GM19239 (cell line): ENCODE measurements at places on chromosomes 1 and 21.

DNA sequence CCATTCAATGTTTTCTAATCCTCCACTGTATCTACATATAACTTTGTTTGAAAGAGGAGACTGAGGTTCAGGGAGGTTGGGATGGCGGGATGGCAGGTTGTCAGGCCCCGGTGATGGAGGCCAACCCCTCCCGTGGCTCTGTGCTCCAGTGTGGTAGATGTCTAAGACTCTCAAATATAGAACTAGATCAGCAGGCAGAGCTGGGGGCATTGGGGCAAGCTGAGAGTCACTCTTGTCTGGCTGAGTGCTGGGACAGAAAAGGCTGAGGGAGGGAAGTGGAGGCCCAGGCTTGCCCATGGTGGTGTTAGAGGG, 1.7 kb downstream of the IL6R start:
- DNase-seq = no peak

GRCh38 chr1:2067393-2067792, 17.2 kb downstream of the PRKCZ start:
- no peak for DNase-seq

DNA sequence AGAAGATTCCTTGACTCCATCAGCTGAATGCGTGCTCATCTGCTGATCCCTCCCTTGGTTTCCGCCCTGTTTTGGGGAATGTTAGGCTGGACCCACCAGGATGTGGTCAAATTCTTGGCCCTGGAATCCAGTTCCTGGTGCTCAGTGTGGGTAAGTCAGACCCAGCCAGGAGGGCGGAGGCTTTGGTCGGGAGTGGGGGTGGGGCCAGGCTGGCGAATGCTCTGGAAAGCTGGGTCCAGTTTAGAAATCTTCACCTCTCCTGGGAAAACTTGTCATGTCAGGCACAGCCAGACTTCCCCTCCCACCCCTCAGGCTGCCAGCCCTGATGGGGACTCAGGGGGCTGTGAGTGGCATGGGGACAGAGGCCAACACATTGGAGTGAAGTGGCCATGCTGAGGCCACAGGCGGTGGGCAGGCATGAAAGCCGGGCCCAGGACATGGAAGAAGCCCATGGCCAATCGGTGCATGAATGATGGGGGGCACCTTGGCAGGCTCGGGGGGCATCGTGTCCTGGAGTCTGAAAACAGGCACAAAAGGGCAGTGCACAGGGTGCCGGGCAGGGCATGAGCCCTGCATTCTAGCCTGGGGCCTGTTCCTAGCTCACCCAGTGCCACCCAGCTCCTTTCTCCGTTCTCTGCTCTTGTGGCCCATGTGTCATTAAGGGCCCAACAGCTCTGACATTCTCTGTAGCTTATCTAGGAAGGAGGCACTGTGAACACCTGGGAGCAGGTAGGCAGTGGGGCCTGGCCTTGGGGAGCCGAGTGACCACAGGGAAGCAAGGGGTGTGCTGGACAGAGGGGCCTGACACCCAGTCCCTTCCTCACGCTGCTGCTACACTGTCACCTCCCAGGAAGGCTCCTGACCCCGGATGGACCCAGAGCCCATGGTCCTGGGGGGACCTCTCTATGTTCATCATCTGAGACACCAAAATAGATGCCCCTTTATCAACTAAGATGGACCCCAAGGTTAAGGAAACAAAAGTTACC, 14.6 kb upstream of the PADI1 start:
- DNase-seq = no peak

GRCh38 chr1:91502672-91503184, 2.1 kb downstream of the CDC7 start:
- DNase-seq = no peak

GRCh38 chr1:15489052-15489736, 13.3 kb downstream of the CELA2B start:
- no peak for DNase-seq

DNA sequence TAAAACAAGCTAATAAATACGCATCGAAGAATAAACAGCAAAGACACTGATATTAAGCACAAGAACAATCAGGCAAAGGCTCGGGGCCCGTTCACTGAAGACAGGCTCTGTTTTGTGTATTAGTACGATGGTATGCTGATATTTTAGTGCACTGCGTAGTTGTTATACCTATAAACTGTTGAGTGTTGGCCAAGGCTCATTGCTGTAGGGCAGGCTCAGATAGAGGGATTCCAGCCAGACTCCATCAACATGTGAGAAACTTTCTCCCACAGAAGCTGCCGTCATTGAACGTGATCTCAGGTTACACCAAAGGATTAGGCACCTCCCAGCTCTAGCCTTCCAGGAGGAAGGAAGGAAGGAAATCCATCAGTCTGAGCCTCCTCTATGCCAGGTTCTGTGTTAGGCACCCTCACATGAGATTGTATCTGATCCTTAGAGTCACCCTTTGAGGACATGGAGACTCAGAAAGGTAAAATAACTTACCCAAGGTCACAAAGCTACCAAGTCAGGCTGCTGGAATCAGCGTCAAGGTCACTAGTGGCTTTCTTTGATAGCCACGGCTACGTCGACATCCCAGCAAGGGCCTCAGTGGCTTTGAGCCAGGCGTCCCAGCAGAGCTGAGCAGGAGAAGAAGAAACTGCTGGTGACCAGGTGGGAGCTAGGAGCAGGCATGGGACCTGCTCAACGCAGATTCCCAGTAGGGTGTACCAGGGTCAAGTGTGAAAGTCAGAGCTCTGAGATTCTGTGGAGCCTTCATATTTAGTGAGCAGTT, 14.8 kb downstream of the BCAR3 start:
- DNase-seq = no peak

GRCh38 chr1:21162740-21163464, 13.8 kb downstream of the EIF4G3 start:
- no peak for DNase-seq

- no peak for DNase-seq
These were observed 254.7 kb downstream of the LRRIQ3 start for GRCh38 chr1:73943270-73943669.

GRCh38 chr1:93716941-93717368, 35.3 kb upstream of the BCAR3 start:
- no peak for DNase-seq

DNA sequence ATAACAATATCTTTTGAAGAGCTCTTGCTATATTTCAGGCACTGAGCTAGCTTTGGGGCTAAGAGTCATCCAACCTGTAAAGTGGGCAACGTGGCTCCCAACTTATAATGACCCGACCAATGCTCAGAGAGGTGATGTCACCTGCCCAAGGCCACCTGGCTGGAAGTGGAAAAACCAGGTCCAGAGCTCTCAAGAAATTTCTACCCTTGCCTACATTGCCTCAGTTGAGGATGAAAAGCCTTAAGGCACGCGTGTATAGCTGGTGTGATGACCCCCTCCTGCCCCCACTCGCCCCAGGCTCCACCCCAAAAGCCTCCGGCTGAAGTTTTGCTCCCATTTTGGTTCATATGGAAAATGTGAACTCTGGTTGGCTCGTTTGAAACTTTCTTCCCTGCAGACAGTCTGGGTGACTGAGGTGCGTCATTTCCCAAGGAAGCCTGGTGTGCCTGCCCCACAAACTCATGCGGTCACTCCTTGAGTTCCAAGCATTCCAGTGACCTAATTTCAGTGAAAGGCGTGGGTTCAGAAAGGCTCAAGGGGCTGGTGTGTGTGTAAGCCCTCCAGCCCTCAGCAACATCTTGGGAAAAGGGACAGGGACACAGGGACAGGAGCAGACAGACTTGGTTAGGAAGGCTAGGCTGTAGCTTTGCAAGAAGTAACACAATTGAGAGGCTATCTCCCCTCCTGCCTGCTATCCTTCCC, 20.5 kb downstream of the HTR1D start:
- DNase-seq = no peak

DNA sequence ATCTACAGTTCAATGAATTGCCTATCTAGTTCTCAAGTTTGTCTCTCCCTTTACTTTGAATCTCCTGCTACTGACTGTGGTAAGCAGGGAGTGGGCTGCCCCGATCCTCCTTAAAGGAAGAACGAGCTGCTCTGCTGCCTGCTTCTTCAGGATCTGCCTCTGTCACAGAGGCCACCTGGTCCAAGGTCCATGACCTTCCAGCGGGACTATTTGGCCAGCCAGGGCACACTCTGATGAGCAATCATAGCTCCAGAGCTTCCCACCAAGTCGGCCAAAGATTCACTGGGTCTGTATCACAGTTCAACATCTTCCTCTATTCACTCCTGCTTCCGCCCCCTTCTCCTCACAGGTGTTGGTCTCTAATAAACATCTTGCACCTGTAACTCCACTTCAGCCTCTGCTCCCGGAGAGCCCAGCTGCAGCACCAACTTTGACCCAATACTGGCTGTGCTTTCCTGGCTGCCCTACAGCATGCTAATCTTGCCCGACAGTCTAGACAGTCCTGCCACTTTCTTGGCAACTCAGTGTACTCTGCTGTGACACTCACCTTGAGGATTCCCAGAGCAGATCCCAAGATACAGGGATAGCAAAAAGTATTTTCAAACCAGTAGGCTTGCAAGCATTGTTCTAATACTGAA, 16.9 kb upstream of the MAP10 start:
- no peak for DNase-seq

DNA sequence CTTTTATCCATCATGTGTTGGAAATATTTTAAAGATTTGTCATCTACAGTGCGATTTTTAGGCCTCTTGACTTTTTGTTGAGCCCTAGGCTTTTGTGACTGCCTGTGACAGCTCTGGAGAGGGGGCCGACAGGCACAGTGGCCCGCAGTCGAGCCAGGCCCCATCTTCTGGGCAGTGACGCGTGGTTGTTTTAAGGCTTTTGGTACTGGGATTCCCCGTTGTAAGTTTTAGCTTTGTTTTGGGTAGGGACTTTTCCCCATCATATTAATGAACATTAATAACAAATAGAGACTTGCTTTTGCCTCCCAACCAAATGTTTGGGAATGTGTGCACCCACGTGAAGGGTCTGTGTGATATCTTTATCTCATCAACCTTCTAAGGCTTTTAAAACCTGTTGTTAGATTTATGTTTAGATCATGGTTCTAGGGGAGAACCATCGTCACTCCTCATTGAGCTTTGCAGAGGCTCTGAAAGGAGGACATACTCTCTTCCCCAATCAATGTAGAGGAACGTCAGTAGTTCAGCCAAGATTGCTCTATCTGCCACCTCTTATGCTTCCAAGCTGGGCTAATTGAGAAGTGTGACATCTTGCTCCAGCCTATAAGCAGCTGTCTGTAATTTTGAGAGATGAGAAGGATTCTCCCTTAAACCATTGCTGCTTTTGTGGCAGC, 34.6 kb downstream of the MAPKAPK2 start:
- DNase-seq = no peak

DNA sequence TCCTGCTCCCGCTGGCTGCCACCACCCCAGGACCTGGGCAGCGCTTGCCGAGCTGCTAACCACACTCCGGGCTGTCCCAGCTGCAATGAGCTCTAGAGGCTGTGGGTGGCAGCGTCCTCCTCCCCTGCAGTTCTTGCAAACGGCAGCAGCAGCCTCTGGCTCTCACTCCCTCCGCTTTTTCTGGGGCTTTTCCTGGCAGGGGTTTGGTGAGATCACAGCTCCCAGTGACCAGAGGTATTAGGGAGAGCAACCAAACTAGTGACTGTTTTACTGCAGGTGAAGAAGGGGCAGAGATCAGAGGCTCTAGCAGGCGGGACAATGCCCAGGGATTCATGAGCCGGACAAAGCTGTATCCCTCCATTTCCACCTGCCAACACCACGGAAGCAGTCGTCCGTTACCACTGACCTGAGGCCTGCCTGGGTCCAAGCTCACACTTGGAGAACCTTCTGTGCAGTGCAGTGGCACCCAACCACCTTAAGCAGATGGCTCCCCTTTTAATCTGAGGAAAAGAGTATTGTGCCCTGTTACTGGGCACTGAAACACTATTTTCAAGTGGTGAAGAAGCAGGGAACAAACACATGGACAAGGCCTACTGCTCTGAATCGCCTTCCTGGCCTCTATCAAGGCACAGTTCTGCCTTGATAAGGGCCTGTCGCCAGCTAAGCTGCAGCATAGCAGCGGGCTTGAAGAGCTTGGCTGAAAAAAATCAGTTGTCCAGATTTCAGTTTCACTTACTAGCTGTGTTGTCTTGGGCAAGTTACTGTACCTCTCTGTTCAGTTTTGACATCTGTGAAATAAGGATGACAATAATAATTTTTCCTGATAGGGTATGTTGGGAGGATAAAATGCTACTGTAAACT, at the start of gene F5:
Gene F5 (minus strand): TSS at position 87 of the 861 bp plus-strand sequence. CDS start 95 bp downstream, outside the sequence.
- DNase-seq = peak; percentile 27

DNA sequence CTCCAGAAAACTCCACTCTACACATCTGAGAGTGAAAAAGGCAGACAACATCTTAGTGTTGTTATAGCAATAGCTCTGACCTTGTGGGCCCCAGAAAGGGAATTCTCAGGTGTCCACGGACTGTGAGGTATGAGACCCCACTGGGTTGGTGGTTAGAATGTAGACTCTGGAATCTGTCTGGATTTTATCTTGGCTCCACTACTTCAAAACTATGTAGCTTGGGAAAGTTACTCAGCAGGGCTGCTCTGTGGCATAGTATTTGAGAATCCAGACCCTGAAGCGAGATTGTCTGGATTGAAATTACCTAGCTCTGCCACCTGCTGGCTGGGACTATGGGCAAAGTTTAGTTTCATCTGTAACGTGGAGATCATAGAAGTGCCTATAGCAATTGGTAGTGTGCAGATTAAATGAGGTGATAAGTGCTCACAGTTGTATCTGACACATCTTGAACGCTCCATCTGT, 25.8 kb downstream of the PRDM2 start:
- DNase-seq = no peak

GRCh38 chr1:199178646-199179045, 539.8 kb downstream of the PTPRC start:
- no peak for DNase-seq

GRCh38 chr1:208077232-208078075, 166.5 kb upstream of the CD34 start:
- no peak for DNase-seq

- no peak for DNase-seq
These were observed 57.4 kb upstream of the TMPRSS15 start for GRCh38 chr21:18460979-18461378.

DNA sequence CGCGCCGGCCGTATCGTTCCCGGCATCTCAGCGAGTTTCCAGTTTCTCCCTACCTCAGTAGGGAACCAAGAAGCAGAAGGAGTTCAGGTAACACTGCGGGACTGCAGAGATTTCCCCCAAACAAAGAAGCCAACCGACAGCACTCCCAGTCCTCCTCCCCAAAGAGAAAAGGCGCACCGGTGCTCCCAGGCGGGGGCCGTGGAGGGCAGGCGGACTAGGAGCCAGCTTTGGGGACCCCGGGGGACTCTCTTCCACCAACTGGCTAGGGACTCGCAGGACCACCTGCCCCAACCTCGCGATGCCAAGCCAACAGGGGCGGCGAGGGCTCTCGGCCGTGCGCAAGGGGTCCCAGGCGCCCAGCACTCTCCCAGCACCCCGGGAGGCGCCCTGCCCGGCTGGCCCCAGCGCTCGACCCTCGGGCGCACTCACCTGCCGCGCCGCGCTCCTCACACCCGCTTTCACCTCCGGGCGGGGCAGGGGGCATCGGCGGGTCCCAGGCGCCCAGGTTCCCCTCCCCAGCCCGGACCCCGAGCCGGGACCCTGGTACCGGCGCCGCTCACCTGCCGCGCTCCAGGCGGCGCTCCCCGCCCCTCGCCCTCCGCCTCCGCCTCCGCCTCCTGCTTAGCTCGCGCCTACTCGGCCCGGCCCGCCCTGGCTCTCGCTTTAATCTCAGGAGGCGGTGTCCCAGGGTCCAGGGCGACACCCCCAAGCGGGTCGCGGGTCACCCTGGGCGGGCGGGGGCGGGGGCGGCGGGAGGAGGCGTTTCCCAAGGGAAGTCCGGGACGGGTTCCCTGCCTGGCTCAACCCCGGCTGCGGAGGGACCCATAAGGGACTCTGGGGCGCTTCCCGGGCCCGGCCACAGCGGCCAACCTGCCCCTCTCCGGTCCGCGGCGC, at the start of gene TMPRSS2:
Gene TMPRSS2 (minus strand): TSS at position 638 of the 894 bp plus-strand sequence. CDS start 10,025 bp downstream, outside the sequence.
- no peak for DNase-seq
